Midbrain (tissue), 1 donor: ENCODE measurements at places on chromosomes 7 and 10.
A peak's percentile ranks its signal among the peaks of the same experiment; 100 is the strongest.

DNA sequence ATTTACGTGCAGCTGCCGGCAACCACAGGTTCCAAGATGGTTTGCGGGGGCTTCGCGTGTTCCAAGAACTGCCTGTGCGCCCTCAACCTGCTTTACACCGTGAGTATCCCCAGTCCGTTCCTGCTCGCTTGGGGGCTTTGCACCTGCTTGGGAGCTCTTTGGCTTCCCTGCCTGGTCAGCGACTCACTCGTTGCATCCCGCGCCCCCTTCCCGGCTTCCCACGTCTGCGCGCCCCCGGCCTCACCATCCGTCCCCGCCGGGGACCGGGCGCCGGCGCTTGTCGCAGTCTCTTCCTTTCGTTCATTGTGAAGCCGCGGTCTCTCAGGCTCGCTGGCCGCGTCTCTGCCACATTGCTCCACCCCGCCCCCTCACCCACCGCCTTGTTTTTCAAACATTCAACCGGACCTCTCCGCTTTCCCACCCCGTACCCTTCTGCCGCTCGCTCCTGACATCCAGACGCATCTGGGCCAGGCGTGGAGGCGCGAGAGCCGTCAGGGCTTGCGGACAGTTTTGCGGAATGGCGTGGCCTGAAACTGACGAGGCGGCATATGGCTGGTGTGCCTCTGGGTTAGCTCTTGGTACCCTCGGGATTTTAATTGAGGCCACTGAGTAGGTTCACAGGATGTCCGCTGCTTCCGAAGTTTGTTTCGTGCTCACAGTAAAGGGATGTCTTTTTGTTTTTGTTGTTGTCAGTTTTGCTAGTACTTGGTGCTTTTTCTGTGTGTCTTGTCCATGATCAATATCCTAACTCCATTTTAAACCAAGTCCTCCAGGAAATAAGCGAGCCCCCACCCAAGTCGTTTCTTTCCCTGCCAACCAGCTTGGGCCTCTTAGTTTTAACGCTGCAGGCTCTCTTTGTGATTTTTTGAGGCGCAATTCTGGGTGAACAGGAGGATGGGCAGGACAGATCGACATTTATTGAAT is 639 bp downstream of the TSPAN13 start:
- peak; percentile 17 for DNase-seq

GRCh38 chr7:85587785-85588184 is 400.9 kb upstream of the SEMA3D start:
- no peak for DNase-seq

- DNase-seq: no peak
These were observed 314.6 kb downstream of the AUTS2 start for GRCh38 chr7:69912846-69913245.

DNA sequence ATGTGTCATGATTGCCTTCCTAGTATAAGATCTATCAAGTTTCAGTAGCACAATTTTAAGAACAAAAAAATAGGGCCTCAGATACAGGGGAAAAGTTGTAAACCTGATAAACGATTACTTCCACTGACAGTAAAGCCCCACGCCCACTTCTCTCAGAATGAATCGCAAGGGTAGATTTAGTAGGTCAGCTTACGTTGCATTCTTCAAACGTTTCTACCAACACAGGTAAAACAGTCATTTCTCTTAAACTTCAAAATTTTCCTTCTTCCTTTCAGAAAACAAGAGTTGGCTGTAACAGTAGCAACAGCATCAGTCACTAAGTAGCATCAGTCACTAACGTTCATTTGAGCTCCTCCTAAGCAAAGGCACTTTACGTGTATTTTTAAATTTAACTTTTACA is 221.5 kb downstream of the ADAM12 start:
- no peak for DNase-seq

DNA sequence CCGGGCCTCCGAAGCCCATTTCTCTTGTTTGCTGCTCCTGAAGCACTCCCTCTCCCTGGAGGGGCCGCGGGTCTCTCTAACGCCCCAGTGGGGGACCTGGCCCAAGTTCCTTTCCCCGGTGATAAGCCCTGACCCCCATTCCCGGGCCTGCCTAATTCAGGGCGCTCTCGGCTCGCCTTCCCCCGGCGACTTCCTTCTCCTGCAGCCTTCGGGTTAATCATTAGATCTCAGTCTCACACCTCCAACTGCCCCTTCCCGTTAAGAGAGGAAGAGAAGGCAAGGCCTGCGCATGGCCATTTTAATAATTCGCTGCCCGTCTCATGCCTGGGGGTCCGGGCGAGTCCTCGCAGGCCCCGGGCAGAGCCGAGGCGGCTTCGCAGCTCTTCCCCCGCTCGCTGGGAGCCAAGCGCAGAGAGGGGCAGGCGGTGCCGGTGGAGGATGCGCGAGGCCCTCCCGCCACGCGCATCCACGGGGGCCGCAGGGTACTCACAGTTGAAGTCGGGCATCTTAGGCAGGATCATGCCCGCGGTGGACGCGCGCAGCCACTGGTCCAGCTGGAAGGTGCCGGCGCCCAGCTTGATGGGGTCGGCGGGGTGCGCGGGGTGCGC is 1.2 kb downstream of the MNX1 start:
- DNase-seq: no peak

DNA sequence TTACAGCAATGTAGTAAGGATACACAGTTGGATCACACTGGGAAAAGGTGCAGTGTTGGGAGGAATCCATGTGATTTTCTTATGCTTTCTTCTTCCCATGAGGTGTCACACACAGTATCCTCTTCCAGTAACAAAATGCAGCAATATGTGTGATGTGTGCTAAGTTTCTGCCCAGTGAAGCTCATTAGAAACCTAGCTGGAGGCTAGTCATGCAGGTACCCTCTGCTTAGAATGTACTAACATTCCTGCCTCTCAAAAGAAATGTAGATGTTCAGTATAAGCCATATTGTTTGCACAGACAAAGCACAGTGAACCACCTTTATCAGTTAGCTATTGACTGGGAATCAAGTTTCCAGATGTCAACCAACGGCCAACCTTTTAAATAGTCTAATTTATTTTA is 12.9 kb upstream of the KCND2 start:
- no peak for DNase-seq

DNA sequence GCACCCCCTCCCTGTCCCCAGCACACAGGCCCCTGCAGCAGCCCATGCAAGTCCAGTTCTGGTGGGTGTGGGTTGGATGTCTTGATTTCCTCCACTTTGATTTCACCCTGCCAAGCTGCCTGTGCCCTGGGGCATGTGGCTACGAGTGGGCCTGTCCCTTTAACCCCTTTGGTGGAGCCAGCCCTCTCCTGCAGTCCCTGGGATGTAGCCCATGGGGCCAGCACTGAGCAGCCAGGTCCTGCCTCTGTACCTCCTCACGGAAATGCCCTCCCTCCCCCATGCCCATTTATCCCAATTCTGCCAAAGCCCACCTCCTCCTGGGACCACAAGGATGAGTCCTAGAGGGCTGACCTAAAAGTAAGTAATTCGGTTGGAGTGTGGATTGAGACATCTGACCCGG is 11.9 kb downstream of the COL13A1 start:
- no peak for DNase-seq

DNA sequence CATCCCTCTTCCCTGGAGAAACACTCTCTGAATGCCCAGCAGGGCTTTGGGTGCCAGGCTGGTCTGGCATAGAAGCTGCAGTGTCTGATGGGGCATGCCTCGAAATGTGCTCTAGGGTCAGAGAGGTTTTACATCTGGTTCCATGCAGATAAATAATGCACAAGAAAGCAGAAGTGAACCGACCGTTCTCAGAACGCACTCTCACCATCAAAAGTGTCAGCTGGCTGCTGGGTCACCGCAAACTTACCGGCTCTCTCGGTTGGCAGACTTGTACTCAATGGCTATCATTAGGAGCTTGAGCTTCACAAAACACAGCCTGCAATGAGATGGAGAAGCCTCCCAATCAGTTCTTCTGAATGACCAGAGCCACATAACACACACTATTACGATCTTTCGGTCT is 610.0 kb downstream of the KCNMA1 start:
- no peak for DNase-seq
